ENCODE measurements at places on chromosomes 13 and 19. TPM values are rescaled to one million over a fixed set of nuclear protein-coding genes. Genes with fewer than 3 reads are reported as not detected.

- no peak for DNase-seq
Measured at GRCh38 chr13:105272660-105273631, 1262.5 kb downstream of the EFNB2 start.

GRCh38 chr13:26971990-26972887, 199.4 kb downstream of the USP12 start:
- DNase-seq = peak; percentile 57

DNA sequence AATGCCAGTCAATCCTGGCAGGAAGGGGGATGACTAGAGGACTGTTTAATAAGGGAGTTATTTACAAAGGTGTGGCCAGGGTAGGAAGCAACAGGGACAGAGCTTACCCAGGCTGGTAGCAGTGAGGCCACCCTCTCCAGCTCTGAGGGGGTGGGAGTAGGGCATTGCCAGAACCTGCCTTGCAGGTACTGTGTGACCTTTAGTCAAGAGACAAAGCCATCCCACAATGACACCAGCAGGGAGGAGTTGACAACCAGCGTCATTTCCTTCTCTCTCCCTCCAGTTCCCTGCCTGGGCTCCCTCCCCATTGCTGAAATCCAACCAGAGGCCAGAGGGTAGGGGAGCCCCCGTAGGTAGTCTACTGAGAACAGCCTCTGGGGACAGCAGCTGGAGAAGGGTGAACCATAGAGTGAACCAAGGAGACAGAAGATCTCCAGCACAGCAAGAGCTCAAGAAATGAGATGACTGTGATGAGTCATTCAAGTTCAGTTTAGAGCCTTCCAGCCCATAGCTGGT, 33.3 kb upstream of the SPATA13 start:
- DNase-seq = peak; percentile 70

- no peak for DNase-seq
Measured at GRCh38 chr19:29402563-29402962, 123.2 kb upstream of the VSTM2B start.

GRCh38 chr19:35317464-35318043, 11.4 kb upstream of the CD22 start:
- no peak for DNase-seq

DNA sequence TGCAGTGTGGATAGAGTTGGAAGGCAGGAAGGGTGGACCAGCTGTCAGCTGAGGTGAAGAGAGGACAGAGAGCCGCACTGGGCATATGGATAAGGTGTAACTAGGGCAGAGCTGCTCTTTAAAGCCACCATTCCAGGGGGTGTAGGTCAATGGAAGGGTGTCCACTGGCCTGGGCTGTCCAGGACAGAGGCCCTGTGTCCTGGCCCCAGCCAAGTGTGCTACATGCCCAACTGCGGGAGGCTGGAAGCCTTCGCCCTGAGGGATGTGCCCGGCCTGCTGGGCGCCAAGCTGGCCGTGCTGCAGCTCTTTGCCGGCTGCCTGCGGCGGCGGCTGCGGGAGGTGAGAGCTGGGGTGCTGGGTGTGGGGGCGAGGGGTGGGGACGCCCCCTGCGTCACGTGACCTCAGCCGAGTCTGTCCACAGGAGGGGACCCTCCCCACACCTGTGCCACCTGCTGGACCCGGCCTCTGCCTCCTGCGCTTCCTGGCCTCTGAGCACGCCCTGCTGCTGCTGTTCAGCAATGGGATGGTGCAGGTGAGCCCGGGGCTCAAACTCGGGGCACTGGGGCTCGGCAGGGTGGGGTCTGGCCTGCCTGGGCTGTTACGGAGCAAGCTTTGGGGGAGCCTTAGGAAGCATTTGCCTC, 9.8 kb downstream of the PLK5 start:
- DNase-seq = no peak

- DNase-seq = peak; percentile 63
Measured at GRCh38 chr19:13033819-13034611, 38.7 kb downstream of the NFIX start.

KASH5 gene
- not detected for total RNA-seq

FCGBP gene
- 3.2 TPM for total RNA-seq

TYROBP gene
- total RNA-seq = not detected

PLPPR3 gene
- not detected for total RNA-seq

GRCh38 chr13:103354171-103354570, 288.0 kb upstream of the SLC10A2 start:
- DNase-seq = no peak

DNA sequence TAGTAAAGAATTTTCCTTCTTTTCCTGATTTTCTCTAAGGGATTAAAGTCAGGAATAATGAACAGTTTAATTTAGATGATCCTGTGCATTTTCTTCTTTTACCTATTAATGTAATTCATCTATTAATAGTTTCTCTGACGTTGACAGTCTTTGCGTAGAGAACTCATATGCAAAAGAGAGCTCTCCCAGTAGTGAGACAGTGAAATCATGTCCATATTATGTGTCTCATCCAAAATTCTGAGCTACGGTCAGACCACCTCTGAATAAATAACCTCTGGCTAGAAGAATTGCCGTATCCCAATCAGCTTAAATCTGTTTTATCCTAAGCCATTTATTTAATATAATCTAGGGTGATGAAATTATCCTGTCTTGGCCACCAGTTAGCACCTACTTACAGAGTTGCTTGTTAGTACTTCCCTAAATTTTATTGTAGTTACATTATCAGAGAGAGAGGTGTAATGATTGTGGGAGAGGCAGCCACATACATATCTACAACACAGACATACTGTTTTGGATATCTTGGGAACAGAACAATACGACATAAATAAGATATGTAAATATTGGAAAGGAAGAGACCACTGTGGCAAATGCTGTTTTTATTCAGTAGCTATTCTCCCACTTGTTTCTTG, 30.7 kb downstream of the PDS5B start:
- DNase-seq = no peak

ZGLP1 gene
- 0.93 TPM for total RNA-seq

ZNF665 gene
- total RNA-seq = 6.0 TPM

- no peak for DNase-seq
Measured at GRCh38 chr13:23654111-23655110, 84.2 kb downstream of the TNFRSF19 start.

DNA sequence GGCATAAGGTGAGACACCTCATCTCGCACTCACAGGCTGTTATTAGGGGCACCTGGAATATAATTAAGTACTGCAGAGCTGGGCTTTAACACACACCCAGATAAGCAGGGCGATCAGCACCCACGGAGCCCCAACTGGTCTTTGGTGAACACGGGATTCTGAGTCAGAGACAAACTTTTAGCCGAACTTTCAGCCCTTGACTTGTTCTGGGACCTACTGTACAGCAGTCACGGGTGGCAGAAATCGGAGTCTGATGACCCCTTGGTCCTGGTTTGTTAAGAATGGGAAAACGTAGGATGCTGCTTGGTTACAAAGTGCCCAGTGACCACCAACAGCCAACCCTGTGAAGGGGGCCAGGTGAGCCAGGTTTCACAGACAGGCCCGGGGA, 9.0 kb downstream of the SH3GL1 start:
- DNase-seq = no peak

NKPD1 gene
- total RNA-seq = 0.14 TPM

DNA sequence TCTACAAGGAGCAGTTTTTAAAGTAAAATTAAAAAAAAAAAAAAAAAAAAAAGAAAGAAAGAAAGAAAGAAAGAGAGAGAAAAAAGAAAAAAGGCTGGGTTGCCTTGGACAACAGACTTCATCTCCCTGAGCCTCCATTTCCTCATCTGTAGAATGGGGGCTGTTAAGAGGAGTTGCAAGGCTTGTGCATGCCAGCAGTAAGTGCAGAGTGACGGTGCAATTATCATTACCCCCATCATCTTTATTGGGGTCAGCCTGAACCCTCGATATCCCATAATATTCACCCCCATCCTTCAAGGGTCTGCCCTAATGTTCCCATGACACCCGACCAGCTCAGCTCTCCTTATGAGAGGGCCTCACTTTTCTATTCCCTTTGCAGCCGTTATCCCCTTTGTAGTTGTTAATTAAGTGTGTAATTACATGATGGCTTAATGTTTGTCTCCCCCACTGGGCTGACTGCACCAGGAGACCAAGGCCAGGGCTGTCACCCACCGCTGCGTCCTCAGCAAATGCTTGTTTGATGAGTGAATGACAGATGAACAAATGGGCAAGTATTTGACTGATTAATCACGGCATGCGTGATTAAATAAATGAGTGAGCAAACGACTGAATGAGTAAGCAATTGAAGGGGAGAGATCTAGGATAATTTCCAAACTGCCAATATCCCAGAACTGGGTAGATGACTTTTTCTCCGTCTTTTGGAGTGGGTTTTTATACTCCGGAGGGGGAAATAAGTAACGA, 10.1 kb downstream of the FOSB start:
- DNase-seq = peak; percentile 58

- DNase-seq = no peak
Measured at GRCh38 chr13:84129966-84130365, 247.7 kb upstream of the SLITRK1 start.

DNA sequence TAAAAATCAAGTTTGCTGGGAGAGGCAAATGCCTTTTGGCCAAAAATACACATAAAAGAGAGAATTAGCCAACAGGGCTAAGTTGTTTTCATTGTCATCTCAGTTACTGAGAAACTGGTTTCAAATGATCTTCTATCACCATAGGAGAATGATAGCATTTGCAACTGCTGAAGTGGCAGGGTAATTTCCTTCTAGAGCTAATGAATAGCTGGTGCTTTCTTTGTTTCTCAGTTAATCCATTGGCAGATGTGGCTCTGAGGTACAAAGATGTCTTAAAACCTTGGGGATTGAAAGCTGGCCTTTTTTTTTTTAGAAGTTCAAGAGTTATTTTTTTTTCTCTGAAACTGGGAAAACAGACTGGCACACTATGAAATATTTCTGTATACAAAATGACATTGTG, 332.7 kb upstream of the KLF12 start:
- no peak for DNase-seq

DNA sequence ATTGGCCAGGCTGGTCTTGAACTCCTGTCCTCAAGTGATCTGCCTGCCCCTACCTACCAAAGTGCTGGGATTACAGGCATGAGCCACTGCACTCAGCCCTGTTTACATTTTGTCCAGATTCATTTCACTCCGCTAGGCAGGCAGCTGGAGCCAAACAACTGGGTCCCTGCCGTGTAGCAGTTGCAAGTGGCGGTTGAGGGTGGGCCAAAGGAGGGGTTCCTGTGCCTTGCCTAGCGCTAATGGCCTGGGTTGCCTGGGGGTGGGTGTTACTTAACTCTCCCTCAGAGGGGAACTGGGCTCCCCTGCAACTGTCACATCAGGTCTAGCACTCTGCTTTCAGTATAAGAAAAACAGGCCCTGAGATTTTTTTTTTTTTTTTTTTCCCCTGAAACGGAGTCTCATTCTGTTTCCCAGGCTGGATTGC, 7.4 kb downstream of the ACP5 start:
- DNase-seq = no peak

- peak; percentile 51 for DNase-seq
Measured at GRCh38 chr13:31200637-31200971, 829 bp downstream of the B3GLCT start.

DNA sequence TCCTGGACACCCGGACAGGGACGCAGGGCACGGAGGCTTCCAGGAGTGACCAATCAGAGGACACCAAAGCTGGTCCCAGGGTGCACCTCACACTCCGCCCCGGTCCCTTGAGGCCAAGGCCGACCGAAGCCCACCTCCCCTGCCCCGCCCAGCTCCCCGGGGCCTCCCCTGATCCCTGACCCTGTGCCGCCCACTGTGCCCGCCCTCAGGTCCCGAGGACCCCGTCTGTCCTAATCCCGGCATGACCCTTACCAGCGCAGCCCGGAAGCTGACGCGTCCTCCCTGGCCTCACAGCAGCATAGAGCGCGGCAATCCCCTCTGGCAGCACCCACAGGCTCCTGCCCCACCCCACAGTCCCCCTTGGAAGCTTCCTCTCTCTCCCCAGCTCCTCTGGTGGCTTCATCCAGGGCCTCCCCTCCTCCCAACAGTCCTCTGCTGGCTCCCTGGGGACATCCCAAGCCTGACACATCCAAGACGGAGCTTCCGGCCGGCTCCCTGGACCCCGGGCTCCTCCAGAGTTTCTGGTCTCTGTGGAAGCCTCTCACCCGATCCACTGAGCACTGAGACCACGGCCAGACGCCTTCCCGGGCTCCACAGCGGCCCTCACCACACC, 7.4 kb upstream of the CDC34 start:
- no peak for DNase-seq

- DNase-seq = no peak
Measured at GRCh38 chr13:48578516-48579164, 45.8 kb upstream of the RCBTB2 start.

OR7D2 gene
- total RNA-seq = not detected

FAM174C gene
- 60.3 TPM for total RNA-seq

LHB gene
- total RNA-seq = not detected

GRCh38 chr19:12782424-12783290, 7.3 kb upstream of the HOOK2 start:
- DNase-seq = peak; percentile 92

GPR183 gene
- total RNA-seq = 15.3 TPM

- no peak for DNase-seq
Measured at GRCh38 chr13:97999653-98000052, 46.2 kb downstream of the IPO5 start.

DNA sequence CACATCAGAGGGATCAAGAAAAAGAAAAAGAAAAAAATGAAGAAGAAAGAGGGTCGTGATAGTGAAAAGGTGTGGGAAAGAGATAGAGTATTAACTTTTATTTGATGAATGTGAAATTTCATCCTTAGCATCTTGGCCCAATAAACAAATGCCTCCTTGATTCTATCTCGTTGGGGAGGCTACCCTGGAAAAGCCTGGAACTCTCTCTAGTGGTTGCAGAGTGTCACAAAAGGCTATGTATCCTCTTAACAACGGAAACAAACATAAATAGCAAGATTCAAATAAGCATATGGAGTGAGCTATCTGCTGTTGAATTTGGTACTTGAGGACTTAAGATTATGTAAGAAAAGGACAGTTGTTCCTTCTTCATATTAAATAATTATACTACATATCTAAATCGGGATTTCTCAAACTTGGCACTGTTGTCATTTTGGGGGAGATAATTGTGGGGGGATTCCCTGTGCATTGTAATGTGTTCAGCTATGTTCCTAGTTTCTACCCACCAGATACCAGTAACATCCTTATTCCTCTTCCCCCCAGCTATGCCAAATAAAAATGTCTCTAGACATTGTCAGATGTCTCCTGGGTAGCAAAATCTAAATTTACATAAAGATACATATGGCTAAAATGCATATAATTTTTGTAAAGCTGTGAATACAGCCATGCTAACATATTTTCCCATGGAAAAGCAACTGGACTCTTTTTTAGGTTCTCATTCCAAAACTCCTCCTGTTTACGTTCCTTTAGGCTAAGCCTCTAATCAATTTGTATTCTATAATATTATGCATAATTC, 557.2 kb downstream of the DCT start:
- no peak for DNase-seq

PSG4 gene
- not detected for total RNA-seq

LSR gene
- 10.0 TPM for total RNA-seq

NOTCH3 gene
- not detected for total RNA-seq

- peak; percentile 45 for DNase-seq
Measured at GRCh38 chr19:5131506-5132205, 162.7 kb downstream of the KDM4B start.

TUBB4A gene
- total RNA-seq = 7.5 TPM

- no peak for DNase-seq
Measured at GRCh38 chr13:111343186-111343805, 22.9 kb downstream of the TEX29 start.

Data from activated CD8-positive, alpha-beta memory T cell treated with anti-CD3 and anti-CD28 coated beads, Interleukin-2, amount 10 ng/mL, durations not matched to agents 7 days and 5 days (primary cell).